ENCODE measurements at places on chromosomes 4 and X. TPM values are rescaled to one million over a fixed set of nuclear protein-coding genes. Genes with fewer than 3 reads are reported as not detected.

Gene RPL36A
- 428 TPM for total RNA-seq

- H3K27me3 ChIP-seq: no peaks in the 10 kb centered on the region
- no peak for DNase-seq
- no peaks in the 10 kb centered on the region for H3K36me3 ChIP-seq
- peak overlapping the region; percentile 55 for H3K27ac ChIP-seq
These were observed 528 bp downstream of the FMR1 start for GRCh38 chrX:147912093-147912801.

DNA sequence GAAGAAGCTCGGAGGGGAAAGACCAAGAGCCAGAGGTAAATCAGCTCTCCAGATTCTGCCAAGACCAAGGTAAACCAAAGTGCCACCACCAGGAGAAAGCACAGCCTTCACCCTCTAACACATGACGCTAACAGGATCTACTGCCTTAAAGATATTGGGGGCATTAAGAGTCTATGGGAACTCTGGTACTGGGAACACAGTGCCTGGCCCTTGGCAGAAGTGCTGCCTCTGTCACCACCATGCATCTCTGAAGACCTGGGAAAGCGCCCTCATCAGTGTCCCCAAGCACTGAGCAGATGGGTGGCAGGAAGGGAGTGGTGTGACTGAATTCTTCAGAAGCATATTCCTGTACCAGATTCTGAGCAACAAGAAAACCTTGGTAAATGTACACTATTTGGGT is 1.3 kb downstream of the QDPR start:
- DNase-seq: no peak
- peaks cover 18% of the 10 kb centered on the region for H3K36me3 ChIP-seq
- H3K27ac ChIP-seq: no peak overlapping the region
- no peaks in the 10 kb centered on the region for H3K4me1 ChIP-seq

- H3K4me1 ChIP-seq: no peaks in the 10 kb centered on the region
- H3K4me3 ChIP-seq: no peak overlapping the region
- no peaks in the 10 kb centered on the region for H3K27me3 ChIP-seq
- no peak overlapping the region for H3K27ac ChIP-seq
These were observed 65.9 kb upstream of the CBLL2 start for GRCh38 chrX:22206781-22207180.

DNA sequence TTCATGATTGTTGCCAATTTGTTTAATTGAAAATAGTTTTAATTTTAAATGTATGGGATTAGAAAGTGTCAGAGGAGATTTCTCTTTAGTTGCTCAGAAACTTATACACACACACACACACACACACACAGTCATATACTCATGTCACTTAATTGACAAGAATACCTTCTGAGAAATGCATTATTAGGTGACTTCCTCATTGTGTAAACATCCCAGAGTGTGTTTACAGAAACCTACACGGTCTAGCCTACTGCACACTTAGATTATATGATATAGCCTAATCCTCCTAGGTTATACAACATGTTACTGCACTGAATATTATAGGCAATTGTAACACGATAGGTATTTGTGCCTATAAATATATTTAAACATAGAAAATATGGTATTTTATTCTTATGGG is 1327.4 kb downstream of the FSTL5 start:
- no peaks in the 10 kb centered on the region for H3K27me3 ChIP-seq
- DNase-seq: no peak
- no peak overlapping the region for H3K27ac ChIP-seq
- no peak overlapping the region for H3K4me3 ChIP-seq
- no peaks in the 10 kb centered on the region for H3K4me1 ChIP-seq
- H3K36me3 ChIP-seq: no peaks in the 10 kb centered on the region

Gene GPR34
- not detected for total RNA-seq

Gene CFI
- not detected for total RNA-seq

GRCh38 chr4:110449947-110450346 is 26.0 kb upstream of the ENPEP start:
- no peaks in the 10 kb centered on the region for H3K4me1 ChIP-seq
- H3K27ac ChIP-seq: no peak overlapping the region
- no peak overlapping the region for H3K4me3 ChIP-seq
- no peaks in the 10 kb centered on the region for H3K27me3 ChIP-seq
- no peak for DNase-seq
- no peaks in the 10 kb centered on the region for H3K36me3 ChIP-seq

Gene INTU
- total RNA-seq: 10.7 TPM
